ENCODE measurements at places on chromosomes 5 and 9.

GRCh38 chr9:3971391-3972082, 328.3 kb downstream of the GLIS3 start:
- no peak for DNase-seq

- no peak for DNase-seq
Observed at GRCh38 chr5:138650196-138650595, 75.0 kb upstream of the HSPA9 start.

DNA sequence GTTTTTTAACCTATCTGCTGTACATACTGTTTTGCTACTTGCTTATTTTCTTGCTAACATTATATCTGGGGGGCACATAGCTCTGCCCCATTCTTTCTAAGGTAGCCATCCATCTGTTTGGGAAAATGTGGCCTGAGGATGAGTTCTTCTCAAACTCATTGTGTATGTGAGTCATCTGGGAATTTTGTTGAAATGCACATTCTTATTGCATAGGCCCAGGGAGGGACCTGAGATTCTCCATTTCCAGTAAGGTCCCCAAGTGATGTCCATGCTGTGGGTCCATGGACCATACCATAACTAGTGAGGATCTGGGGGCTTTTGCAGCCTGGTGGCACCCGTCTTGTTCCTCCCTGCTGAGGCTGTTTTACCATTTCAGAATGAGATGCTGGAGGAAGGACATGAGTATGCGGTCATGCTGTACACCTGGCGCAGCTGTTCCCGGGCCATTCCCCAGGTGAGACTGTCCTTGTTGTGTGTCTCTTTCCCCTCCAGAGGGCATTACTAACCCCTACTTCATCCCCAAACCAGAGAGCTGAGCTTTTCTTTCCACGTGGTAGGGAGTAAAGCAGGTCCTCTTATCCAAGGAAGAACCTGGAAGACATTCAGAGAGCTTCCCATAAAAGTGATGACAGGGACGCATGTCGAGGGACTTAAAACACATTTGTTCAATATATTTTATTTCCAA, 28.6 kb downstream of the CYFIP2 start:
- DNase-seq = no peak

DNA sequence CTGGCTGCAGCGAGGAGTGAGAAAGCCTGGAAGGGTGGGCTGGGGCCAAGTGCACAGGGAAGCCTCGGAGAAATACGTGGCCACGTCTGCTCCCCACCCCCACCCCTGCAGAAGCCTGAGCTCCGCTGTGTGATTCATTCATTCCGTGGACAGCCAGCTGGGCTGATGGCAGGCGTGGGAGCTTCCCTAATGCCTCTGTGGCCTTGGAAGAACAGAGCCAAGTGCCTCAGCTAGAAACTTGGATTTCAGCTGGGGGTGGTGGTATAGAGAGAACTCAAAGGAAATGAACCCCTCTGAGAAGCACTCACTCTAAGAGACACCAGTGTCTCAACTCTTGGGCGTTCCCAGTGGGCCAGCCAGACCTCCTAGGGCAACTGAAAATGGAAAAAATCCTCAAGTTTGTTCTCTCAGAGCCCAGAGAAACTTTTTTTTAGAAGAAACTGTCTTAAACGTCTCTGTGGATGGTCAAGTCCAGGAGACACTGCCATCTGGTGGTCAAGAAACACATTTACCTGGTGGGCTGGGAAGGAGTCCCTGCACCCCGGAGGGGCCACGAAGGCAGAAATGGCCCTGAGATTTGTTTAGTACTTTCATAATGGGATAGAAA, 18.0 kb downstream of the ATOX1 start:
- peak; percentile 33 for DNase-seq

- no peak for DNase-seq
Observed at GRCh38 chr9:72371151-72371550, 6.1 kb upstream of the ZFAND5 start.

DNA sequence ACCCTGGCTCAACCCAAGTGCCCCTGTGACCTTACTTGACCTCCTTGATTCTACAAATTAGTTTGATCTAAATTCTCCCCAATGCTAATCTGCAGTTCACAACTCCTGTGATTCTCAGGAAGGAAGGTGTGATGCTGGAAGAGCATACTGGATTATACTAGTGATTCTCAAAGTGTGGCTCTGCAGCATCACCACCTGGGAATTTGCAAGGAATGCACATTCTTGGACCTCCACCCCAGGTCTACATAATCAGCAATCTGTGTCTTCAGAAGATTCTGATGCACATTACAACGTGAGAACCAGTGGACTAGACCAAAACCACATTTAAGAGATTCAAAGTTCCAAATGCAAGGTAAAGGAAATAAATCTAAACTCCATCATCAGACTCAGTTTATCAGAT, 198.6 kb downstream of the AGTPBP1 start:
- no peak for DNase-seq
